ENCODE measurements at places on chromosomes 3 and 15.
A peak's percentile ranks its signal among the peaks of the same experiment; 100 is the strongest.

GRCh38 chr3:38095669-38096483, 41.1 kb downstream of the ACAA1 start:
- DNase-seq, result no peak

GRCh38 chr15:59611276-59612260, at the start of gene GCNT3:
GCNT3 (plus strand) TSS chr15:59611783; CDS start chr15:59618239, 6,456 bp downstream.
- no peak for DNase-seq

DNA sequence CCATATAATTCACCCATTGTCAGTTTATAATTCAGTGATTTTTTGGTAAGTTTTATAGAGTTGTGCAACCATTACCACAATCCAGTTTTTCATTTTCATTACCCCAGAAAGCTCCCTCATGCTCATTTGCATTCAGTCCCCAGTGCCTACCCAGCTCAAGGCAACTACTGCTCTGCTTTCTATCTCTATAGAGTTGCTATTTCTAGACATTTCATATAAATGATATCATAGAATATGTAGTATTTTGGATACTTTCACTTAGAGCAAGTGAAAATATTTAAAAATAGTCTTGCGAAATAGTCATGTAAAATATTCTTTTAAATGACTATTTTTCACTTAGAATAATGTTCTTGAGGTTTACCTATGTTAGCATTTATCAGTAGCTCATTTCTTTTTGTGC, 42.1 kb downstream of the ZNF654 start:
- DNase-seq, result no peak

GRCh38 chr3:13414040-13414729, 5.9 kb downstream of the NUP210 start:
- peak; percentile 39 for DNase-seq

Measured in activated T-helper 1 cell treated with anti-CD3 and anti-CD28 coated beads, Interleukin-2, amount 50 U/mL, for 16 hours (primary cell).